ENCODE measurements at places on chromosomes 1 and 21. TPM values are rescaled to one million over a fixed set of nuclear protein-coding genes. Genes with fewer than 3 reads are reported as not detected.

DNA sequence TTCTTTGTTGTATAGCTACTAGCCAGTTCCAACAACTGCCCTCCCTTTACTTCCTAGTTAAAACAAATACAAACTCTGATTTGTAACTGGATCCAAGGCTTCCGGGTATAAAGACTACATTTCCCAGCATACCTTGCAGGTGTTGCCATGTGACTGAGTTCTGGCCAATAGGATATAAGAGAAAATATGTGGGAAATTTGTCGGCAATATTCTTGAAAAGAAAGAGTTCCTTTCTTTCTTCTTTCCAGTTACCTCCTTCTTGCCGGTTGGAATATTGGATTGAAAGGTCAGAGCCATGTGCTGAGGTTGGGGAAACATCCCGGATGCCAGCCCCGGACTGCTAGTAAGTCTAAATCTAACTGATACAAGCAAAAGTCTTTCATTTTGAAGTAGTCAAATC, 23.0 kb upstream of the ZBTB40 start:
- DNase-seq = peak; percentile 56

- DNase-seq = no peak
These were observed 159.2 kb downstream of the HFM1 start for GRCh38 chr1:91245435-91245834.

DNA sequence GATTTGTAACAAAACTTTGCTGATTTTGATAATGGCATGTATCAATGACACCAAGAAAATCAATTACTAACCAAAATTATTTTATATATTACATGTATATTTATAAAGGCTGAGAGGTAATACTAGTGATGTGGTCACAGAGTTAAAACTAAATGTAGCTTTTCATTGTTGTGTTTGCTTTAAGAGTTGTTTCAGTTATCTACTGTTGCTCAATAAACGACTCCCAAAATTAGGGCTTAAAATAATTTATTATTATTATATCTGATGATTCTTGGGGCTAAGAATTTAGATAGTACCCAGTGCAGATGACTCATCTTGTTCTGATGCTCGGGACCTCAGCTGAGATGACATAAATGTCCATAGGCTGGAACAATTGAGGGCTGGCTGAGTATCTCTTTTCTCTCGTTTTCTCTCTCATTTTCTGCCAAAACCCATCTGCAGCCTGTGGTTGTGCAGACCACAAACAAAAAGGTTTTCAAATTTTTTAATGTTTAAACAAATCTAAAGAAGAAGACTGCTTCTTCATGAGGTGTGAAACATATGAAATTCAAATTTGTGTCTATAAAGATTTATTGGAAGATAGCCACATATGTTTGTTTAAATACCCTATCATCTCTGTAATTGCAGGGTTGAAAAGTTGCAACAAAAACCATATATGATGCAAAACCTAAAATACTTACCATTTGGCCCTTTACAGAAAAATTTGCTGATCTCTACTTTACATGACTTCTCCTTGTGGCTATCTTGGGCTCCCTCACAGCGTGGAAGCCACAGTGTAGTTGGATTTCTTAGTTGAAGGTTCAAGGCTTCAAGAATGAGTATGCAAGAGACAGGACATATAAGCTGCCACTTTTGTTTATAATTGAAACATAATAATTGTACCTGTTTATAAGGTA, 14.8 kb upstream of the PTPRC start:
- DNase-seq = no peak

GRCh38 chr1:28580722-28581530, 11.1 kb upstream of the RAB42 start:
- peak; percentile 41 for DNase-seq

GRCh38 chr1:30384286-30385245, 338.8 kb downstream of the MATN1 start:
- DNase-seq = no peak

- no peak for DNase-seq
These were observed 63.7 kb downstream of the MRPL37 start for GRCh38 chr1:54263601-54264226.

DNA sequence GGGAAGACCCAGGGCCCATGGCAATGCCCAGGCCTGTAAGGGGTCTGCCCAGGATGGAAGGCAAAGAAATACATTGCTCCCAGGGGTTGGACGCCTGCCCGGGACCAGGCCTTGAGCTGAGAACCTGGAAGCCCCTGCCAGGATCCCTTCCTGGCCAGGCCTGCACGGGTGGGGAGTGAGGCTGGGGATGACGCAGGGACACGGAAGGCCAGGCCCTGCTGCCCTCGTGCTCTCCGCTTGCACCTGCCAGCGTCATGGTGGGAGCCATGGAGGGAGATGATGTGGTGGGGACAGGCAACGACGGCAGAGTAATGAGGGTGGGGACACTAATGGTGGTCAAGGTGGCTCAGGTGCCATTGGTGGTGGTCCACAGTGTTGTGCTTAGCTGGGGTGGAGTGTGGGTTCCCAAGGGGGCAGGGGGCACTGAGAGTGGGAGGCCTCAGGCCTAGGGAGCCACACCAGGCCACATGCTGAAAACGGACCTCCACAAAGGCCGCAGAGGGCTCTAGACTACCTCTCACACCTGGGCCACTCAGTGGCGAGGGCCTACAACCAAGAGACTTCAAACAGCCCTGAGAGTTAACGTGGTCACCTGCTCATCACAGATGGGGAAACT, 4.3 kb downstream of the HES3 start:
- DNase-seq = no peak

DNA sequence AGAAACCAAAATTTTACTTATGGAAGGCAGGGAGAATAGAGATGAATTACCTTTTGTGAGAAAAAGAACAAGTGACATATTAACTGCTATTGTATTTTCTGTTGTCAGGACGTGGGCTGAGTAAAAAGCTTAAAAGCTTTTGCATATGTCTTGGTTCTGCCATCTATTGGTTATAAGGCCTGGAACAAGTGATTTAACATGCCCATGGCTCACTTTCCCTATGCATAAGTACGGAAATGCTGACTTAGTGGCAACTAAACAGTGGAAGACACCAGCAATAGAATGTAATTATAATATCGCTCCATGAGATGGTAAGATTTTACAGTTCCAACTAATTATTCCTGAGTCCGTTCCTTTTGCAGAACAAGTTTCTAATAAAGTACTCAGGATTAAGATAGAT, 6.7 kb upstream of the CTSS start:
- DNase-seq = no peak

DNA sequence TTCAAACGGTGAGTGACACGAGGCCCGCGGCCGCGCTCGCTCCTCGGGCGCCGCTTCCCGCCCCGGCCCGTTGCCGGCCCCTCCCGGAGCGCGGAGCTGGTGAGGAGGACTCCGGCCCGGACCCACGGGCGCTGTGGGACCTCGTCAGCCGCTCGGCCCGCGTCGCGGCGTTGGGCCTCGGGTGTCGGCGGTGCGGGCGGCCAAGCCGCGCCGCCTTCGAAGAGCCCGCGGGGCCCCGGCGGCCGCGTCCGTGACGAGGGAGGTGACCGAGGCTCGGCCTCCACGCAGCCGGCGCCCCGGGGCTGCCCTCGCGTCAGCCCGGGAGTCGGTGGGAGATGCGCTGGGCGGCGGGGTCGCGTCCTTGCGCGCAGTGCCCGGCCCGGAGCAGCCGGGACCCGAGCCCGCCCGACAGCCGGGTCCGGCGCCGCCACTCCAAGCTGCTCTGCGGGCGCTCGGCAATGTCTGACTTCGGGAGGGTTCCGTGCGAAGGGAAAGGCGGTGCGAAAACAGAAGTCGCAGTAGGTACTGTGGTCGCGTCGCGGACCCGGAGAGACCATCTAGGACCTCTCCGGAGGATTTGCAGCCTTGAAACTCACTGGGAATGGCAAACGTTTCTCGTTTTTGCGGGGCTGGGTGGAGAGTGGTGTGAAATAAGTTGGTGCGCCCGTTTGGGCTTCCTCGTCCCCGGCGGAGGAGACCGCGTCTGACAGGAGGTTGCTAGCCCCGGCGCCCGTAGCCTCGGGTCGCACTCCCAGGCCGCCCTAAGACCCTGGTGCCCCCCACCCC, 829 bp downstream of the SPEN start:
- DNase-seq = peak; percentile 65

- no peak for DNase-seq
These were observed 16.4 kb upstream of the TARDBP start for GRCh38 chr1:10996100-10996499.

DNA sequence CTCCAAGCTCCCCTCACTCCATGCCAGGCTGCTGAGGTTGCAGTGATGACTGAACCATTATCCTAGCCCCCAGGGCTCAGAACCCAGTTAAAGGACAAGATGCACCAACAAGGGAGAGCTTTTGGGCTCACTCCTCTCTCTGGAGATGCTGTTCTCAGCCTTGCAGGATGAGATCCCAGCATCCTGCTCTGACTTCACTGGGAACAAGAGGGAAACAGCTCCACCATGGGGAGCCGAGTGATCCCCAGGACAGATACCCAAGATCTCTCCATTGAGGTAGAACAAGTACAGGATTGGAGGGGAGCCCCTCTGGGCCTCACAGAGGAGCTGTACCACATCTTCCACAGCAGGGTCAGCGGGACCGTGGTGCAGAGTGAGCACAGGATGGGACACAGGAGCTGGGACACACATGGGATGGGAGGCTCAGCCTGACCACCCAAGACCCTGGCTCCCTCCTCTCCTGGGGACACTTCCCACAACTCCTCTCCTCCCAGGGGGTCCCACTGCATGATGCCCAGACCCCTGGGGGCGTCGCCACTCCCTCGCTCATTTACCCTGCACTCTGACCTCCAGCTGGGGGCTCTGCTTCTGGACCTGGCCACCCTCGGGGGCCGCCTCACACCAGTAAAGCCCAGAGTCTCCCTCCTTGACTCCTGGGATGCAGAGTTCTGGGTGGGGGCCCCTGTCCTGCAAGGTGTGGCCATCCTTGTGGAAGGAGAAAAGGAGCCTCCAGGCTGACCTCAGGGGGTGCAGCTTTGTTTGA, 18.6 kb upstream of the SLAMF9 start:
- DNase-seq = no peak

DNA sequence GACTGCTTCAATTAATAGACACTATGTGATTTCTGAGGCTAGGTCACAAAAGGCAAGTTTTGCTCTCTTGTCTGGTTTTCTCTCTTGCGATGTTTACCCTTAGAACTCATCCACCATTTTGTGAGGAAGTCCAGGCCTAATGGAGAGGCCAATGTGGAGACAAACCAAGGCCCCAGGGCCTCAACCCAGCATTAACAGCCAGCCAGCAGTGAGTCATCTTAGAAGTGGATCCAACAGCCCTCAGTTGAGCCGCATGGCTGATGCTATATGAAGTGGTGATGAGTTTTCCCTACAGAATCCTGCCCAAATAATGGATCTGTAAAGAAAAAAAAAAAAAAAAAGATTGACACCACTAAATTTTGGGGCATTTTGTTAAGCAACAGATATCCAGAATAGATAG, 95.1 kb downstream of the DNTTIP2 start:
- DNase-seq = no peak

DNA sequence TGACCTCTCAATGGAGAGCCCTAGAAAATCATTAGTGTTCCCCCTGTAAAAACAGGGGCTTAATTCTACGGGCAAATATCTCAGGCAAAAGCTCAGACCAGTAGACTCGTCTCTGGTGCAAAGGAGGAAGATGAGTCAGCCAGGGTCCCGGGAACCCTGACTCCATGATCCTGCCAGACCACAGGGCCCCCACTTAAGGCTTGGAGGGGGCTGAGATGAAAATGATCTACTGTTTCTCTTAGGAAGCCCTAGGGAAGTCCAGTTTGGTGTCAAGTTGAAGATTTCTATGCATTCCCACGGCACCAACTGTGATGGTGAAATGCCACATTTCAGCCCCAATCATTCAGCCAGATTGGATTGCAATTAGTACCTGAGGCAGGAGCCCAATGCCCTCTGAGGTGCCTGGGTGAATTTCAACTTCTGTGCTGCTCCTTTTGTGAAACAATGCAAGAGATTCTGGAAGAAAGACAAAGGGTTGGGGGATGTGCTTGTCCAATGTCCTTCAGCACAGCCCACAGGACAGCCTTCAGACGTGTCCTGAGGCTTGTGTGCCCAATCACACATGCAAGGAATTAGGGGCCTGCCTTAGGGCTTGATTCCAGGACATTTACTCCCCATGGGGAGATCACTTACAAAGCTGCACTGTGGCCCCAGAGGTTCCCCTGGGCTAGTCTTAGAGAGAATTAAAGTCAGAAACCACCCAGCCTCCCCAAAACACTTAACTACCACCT, 18.1 kb downstream of the NAV1 start:
- no peak for DNase-seq

- DNase-seq = no peak
These were observed 844 bp upstream of the MEAF6 start for GRCh38 chr1:37515185-37516034.

- DNase-seq = no peak
These were observed 21.9 kb upstream of the ID3 start for GRCh38 chr1:23581219-23581618.

DNA sequence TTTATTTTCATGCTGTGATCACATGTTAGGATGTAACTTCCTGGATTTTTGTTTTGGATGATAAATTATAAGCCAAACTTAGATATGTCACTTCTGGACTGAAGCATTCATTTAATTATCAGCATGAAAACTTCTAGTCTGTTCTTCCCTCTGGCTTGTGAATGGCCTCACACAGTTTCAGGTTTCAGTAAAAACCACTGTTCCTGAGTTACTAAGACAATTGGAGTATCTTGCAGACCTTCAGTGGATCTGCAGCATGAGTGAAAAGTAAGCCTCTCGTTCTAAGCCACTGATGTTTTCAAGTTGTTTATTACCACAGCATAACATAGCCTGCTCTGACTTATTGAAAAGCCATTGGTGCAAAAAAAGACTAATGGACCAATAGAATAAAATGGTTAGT, 55.3 kb upstream of the RGS21 start:
- DNase-seq = no peak

DNA sequence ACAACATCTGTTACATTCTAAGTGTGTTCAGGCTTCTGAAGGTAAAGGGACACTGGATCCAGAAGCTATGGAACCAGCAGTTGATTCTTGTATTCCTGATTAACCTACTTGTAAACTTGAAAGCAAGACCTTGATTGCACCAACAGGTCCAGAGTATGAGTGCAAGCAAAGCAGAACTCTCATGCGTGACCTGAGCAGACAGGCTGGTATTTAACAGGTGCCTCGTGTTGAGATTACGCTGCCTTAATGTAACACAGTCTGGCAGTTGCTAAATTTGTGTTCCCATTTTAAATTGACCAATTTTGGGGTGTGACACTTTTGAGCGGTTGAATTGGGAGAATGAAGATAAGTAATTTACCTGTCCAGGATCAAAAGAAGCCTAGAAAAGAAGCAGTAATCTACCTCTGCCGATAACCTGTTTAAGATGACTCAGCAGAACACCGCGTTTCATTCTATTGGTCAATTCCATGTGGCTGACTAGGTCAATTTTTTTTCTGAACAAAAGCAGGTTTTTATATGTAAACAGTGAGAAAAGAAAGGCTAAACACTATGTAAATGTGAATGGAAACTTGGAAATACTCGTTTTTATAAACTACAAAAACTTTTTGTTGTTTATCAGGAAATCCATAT, 147.6 kb downstream of the DYRK1A start:
- no peak for DNase-seq

The HAO2 gene
- polyA plus RNA-seq = not detected

The LRRC39 gene
- 1.6 TPM for polyA plus RNA-seq

The TMEM82 gene
- not detected for polyA plus RNA-seq

The CCDC30 gene
- 1.5 TPM for polyA plus RNA-seq

The CATSPERE gene
- polyA plus RNA-seq = 0.17 TPM

The HRNR gene
- not detected for polyA plus RNA-seq

The PEAR1 gene
- polyA plus RNA-seq = not detected

The LRRC3 gene
- 0.41 TPM for polyA plus RNA-seq

Data from CD14-positive monocyte (primary cell).